ENCODE measurements at places on chromosomes 6 and 20.
A peak's percentile ranks its signal among the peaks of the same experiment; 100 is the strongest.

- DNase-seq: no peak
These were observed 54.4 kb downstream of the DTNBP1 start for GRCh38 chr6:15608396-15608795.

- DNase-seq: peak; percentile 55
These were observed 29.5 kb downstream of the MTHFD1L start for GRCh38 chr6:150894935-150895552.

GRCh38 chr20:48153523-48153922 lies 368.2 kb upstream of the SULF2 start:
- peak; percentile 73 for DNase-seq

- DNase-seq: no peak
These were observed 227.1 kb downstream of the ESR1 start for GRCh38 chr6:152034631-152035030.

DNA sequence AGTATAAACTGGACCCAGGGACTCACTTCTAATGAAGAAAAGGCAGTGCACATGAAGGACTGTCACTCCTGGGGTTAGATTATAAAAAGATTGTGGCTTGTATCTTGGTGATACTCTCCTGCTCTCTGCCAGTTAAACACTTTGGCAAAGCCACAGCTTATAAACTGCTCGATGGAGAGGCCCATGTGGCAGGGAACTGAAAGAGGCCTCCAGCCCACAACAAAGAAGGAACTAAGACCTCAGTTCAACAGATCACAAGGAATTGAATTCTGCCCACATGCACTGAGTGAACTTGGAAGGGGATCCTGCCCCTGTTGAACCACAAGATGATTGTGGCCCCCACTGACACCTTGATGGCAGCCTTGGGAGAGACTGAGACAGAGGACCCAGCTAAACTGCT lies 363.8 kb downstream of the CBLN4 start:
- no peak for DNase-seq

DNA sequence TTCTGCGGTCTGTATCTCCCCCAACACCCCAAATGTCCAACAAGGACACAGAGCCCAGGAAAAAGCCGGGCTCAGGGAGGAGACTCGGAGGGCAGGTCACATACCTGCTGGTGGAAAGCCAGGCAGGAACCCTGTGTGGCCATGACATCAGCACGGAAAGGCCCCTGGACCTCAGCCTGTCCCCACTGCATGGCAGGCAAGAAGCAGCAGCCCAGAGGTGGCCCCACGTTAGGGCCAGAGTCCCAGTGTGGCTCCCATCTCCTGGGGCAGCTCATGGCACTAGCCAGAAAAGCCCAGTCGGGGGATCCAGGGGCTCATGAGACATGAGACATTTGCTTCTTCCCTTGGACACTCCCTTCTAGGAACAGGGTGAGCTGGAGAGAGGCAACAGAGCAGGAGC lies 258.7 kb downstream of the DLL1 start:
- DNase-seq: no peak

GRCh38 chr6:104229057-104229456 lies 630.7 kb downstream of the HACE1 start:
- DNase-seq: no peak

DNA sequence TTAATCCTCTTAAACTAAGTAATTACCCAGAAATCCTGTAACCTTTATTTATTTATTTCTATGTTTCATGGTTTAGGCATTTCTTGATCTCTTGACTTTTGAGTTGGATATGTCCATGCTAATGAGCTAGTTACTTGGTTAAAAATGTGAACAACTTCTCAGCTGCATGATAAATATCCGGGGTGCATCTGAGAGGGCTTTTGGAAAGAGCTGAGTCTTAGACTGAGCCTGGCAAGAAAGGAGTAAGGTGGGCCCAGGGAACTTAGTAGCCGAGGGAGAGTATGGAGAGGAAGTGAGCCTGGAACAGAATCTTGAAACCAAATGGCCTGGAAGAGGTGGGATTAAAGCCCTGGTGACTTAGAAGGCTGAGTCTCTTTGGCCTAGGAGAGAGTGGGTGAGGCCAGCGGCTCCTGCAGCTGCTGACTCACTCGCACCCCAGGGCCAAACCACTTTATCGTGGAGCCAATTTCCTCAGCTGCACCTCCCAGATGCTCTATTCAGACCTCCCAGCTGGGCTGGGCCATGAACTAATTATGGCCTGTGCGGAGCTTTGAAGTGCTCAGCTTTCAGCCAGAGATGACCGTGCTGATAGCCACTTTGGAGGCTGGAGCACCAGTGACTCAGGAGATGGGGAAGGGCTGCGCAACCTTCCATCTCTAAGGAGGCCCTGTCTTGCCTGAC lies 19.1 kb downstream of the TGM3 start:
- no peak for DNase-seq
